Fibroblast of skin of left quadriceps (primary cell): ENCODE measurements at places on chromosomes 11 and 22.

DNA sequence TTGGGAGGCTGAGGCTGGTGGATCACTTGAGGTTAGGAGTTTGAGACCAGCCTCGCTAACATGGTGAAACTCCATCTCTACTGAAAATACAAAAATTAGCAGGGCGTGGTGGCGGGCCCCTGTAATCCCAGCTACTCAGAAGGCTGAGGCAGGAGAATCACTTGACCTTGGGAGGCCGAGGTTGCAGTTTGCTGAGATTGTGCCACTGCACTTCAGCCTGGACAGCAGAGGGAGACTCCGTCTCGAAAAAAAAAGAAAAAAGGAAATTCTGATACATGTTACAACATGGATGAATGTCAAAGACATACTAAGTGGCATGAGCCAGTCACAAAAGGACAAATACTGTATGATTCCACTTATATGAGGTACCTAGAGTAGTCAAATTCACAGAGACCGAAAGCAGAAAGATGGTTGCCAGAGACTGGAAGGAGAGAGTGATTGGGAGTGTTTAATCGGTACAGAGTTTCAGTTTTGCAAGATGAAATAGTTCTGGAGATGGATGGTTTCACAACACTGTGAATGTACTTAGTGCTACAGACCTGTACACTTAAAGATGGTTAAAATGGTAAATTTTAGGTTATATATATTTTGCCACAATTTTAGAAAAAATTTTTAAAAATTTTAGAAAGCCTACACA, 92.3 kb downstream of the BLID start:
- DNase-seq, result no peak

DNA sequence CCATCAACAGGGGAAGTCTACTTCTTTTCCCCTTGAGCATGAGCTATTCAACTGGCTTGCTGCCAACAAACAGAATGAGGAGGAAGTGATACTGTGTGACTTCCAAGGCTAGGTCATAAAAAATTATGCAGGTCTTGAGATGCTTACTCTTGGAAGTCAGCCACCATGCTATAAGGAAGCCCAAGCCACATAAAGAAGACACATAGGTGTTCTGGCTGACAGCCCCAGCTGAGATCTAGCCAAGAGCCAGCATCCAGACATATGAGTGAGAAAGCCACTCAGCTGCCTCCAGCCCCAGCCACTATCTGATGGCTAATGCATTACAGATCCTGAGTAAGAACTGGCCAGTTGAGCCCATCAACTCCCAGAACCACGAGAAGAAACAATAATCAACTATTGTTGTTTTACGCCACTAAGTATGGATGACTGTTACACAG, 31.0 kb upstream of the PPP2R1B start:
- no peak for DNase-seq

DNA sequence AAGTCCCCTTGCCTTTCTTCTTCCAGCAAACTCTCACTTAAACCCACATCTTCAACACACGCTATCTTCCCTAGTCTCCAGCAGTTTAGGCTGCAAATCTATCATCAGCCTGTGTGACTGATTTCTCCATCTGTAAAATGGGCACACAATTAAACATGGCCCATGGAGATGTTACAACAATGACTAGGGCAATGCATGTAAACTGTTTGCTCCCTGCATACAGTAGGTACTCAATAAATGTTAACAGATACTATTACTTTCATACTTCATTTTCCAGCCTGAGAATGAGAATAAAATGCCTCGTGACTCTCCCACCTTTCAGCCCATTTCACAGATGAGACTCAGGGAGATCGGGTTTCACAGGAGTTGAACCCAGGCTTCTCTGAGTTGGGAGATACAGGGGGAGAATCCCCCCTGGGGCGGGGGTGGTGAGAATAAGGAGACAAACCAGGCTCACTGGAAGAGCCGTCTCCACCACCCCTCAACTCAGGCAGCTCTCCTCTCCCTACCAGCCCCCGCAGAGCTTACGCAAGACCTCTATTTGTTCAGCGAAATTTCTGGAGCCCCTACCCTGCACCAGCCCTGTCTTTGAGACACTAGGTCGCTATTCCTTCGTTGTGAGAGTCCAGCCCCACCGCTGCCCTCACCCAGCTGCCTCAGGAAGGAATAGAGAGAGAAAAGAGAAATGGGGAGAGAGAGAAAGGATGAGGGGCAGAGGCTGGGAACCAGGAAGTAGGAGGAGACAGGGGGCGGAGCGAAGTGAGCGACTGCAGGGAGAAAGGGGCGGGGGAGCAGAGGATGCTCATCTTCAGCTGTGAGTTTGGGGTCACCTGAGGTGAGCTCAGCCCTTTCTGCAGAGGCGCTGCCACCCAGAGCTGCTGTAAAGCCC, 42.1 kb upstream of the KLHL35 start:
- DNase-seq, result peak; percentile 59

GRCh38 chr11:92848578-92848977, 120.9 kb upstream of the MTNR1B start:
- no peak for DNase-seq

GRCh38 chr11:24056051-24056450, 440.8 kb upstream of the LUZP2 start:
- no peak for DNase-seq

DNA sequence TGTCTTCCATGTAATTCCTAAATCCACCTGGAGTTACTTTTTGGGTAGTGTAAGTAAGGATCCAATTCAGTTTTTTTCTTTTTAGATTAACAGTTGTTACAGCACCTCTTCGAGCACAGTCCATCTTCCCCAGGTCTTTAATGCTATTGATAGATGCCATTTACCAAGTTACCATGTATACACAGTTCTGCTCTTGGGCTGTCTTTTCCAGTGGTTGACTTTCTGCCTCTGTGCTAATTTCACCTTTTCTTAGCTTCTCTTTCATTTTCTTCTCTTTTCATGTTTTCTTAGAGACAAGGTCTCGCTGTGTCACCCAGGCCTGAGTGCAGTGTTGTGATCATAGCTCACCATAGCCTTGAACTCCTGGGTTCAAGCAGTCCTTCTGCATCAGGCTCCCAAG, 12.0 kb downstream of the ATXN10 start:
- no peak for DNase-seq

- DNase-seq, result no peak
These were observed 109.0 kb downstream of the PKNOX2 start for GRCh38 chr11:125273519-125274000.

DNA sequence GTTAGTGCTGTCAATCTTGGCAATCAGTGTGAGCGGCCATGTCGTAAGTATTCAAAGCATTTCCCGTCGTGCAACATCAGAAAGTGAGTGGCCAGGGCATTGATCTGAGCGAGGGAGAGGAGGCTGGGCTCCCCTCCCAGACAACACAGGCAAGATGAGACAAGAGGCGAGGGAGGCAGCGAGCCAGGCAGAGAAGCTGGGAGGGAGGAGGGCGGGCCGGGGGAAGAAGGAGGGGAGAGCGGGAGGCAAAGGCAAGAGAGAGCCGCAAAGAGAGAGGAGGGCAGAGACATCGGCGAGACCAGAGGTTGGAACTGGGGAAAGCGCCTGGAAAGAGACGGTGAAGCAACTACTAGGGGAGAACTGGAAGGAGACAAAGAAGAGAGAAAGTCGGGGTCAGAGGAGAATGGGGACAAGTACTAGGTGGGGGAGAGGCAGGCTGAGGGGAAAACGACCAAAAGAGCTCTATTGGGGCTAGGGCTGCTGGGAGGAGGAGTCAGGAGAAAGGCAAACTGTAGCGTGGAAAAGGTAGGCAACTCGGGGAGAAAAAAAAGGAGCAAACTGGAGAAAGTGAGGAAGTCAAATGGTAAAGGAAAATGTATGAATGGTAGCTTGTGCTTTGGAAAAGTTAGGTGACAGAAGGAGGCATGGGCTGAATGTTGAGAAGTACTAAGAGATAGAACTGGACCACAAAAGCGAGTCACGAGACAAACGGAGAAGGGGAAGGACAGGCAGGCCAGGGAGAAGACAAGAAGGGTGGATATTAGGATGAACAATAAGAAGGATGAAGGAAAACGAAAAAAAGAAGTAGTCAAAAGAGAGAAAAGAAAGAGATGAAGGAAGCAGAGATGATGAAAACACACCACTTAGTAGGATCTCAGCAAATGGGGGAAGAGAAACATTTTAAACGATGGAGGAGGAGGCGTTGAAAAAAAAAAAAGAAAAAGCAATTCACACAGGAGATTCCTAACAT, 130.5 kb upstream of the C11orf58 start:
- DNase-seq, result peak; percentile 75

GRCh38 chr11:16403851-16404250, 47.5 kb upstream of the SOX6 start:
- DNase-seq, result no peak
